ENCODE measurements at places on chromosomes 3 and 15.

DNA sequence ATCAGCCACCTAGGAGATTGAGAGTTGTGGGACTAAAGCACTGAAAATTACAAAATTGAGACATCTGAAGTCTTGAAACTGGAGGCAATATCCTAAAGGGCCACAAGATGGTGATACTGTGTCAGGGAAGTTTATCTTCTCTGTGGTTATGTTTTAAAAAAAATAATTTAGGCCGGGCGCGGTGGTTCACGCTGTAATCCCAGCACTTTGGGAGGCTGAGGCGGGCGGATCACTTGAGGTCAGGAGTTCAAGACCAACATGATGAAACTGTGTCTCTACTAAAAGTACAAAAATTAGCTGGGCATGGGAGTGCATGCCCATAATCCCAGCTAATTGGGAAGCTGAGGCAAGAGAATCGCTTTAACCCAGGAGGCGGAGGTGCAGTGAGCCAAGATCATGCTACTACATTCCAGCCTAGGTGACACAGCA lies 17.9 kb upstream of the NIT2 start:
- DNase-seq = no peak

- no peak for DNase-seq
These were observed 581.7 kb downstream of the DIPK2A start for GRCh38 chr3:144553301-144553700.

GRCh38 chr3:131020122-131020693 lies 6.4 kb downstream of the ASTE1 start:
- DNase-seq = no peak

DNA sequence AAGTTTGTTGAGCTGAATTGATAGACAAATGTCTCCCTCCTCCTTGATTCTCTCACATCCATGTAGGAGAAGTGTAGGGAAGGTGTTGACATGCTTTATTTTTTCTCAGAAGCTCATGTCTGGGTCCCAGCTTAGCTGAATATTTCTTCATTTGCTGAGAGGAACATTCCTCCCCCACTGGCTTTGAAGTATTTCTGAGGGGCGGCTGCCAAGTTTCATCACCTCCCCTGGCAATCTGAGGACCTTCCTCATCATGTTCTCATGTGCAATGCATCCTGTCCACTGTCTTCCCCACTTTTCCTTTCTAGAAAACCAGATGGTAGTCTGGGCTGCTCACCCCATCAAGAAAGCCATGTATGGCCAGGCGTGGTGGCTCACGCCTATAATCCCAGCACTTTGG lies 168.9 kb upstream of the RGMA start:
- DNase-seq = no peak

DNA sequence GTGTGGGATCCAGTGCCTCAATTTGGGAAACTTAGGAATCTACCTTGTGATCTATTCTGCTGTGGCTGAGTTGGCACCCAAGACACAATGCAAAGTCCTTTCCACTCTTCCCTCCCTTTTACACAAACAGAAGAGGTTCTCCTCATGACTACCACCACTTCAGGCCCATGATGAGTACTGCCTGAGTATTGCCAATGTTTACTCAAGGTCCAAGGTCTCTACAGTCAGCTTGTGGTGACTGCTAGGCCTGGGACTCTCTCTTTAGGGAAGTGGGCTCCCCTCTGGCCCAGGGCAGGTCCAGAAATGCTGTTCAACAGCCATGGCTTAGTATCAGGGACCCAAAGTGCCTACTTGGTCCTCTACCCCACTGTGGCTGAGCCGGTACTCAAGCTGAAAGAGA lies 56.8 kb upstream of the PEX5L start:
- DNase-seq = no peak

DNA sequence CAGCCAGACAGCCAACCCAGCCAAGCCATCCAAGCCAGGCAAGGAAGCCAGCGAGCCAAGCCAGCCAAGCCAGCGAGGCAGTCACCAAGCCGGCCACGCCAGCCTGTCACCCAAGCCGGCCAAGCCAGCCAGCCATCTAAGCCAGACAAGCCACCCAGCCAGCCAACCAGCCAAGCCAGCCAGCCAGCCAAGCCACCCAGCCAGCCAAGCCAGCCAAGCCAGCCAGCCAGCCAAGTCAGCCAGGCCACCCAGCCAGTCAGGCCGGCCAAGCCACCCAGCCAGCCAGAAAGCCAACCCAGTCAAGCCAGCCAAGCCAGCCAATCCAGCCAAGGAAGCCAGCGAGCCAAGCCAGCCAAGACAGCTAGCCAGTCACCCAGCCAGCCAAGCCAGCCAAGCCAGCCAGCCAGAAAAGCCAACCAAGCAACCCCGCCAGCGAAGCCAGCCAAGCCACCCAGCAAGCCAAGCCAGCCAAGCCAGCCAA lies 201.2 kb downstream of the GOLGA6L6 start:
- DNase-seq = peak; percentile 20

DNA sequence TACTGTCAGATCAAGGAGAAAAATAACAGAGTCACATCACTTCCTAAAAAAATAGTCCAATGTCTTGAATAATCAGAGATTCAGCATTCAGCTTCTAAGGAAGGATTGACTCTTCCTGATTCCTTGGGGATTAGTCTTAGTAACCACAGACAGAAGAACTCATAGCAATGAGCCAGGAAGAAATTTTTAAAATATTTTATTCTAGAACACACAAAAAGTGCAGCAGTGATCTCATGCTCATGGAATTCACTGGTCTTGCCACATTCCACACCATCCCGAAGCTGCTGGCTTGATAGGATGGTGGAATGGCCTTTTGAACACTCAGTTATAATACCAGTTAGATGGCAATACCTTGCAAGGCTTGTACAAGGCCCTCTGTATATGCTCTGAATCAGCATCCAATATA lies 43.0 kb upstream of the ABI3BP start:
- DNase-seq = no peak

DNA sequence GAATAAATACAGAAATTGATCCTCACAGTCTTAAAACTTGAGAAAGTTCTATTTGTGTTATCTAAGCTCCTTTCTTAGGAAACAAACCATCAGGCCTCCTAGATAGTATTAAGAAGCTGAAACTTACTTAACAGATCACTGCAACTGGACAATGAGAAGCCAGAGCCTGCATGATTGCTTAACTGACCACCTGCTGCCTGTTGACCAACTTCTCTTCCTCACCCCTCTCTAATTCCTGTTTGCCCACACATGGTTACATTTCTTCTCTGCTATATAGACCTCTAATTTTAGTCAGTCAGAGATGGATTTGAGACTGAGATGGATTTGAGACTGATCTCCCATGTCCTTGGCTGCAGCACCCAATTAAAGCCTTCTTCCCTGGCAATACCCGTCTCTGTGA lies 13.5 kb downstream of the CCPG1 start:
- DNase-seq = no peak

DNA sequence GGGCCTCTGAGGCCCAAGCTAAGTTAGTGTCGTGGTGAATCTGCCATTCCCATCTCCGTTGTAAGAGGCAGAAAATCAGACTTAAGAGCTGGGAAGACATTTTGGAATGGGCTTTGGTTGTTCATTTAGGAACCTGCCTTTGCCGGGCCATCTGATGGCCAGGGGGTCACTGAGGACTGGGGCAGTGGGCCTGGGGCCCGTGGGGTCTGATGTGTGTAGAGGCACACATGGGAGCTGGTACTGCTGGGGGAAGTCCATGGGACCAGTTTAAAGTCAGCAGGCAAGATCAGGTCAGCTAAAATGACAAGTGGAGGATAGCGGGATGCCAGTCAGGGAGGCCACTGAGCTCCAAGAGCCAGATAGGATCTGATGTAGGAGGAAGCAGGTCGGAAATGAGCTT lies 38.3 kb upstream of the RGMA start:
- no peak for DNase-seq

DNA sequence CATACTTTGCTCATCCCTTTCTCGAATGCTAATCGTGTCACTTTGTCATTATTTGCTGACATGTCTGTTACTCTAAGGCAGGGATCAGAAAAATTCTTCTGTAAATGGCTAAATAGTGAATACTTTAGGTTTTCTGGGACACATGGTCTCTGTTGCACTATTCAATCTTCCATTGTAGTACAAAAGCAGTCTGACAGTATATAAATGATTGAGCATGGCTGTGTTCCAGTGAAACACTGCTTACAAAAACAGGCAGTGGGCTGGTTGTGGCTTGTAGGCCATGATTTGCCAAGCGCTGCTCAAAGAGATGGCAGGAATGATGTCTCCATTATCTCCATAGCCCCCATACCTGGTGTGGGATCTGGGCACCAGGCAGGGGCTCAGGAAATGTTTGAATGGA lies 45.6 kb downstream of the TMEM266 start:
- DNase-seq = no peak

GRCh38 chr3:140830391-140830790 lies 111.2 kb upstream of the SLC25A36 start:
- DNase-seq = no peak

DNA sequence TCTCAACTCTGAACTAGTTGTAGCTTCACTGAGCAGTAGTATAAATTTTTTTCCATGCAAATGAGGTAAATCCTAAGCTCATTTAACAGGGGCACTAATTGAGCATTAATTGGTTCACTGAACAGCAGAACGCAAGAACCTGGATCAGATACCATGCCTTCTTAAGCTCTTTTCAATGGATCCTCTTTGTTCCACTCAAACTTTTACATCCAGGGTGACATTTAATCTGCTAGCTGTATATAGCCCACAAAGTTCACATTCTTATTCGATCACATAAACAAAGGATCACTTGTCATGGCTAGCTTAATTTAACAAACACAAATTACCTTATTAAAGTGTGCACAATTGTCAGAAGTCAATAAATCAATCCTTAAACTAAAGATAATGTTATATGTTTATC lies 281.6 kb downstream of the CNTN6 start:
- DNase-seq = no peak

DNA sequence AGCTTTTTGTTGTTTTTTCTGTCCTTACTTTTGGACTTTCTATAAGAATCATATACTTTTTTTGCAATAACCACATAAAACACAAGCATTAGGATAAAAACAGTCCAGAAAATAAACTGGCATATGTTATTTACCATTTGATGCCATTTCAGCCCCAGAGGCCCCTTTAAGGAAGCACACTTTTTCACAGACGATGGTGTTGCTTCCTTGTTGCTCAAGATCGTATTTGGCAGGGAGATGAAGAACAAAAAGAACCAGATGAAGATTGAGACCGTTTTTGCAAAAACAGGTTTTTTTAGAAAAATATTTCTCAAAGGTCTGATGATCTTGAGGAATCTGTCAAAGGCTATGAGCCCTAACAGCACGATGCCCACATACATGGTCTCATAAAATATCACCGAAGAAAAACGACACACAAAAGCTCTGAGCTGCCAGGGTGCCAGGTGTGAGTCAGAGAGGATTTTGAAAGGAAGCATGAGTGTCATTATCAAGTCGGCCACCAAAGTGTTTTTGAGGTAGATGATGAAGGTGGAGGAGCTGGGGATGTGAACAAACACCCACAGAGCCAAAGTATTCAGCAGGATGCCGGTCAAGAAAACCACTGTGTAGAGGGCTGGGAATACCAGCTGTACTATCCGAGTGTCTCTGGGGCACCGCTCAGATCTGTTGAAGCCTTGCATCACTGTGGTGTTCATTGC lies 902 bp downstream of the P2RY13 start:
- DNase-seq = no peak

- DNase-seq = peak; percentile 82
These were observed at the start of gene SCAMP5 for GRCh38 chr15:74995182-74995778. Gene SCAMP5, plus strand, starts transcription at chr15:74995563. Its CDS starts 16,277 bp downstream, at chr15:75011840.

GRCh38 chr15:57235873-57236272 lies 140.4 kb upstream of the CGNL1 start:
- DNase-seq = no peak

DNA sequence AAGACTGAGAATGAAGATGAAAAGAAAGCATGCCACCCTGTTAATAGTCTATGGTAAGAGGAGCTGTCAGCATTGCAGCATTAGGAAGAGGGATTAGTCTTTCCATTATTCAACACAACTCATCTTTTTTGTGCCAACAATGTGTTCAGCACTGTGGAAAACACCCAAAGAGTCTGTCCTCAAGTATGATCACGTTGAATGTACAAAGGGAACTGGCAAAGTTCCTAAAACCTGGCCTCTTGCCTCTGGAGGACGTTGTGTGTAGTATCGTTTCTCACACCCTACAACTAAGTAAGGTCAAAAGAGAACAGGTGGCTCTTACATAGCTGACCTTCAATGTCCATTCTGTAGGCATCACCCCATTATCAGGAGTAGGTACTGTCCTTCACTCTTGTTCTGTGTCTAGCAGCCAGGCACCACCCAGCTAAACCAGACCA lies 147.9 kb upstream of the THBS1 start:
- no peak for DNase-seq

GRCh38 chr3:72488738-72489035 lies 359.6 kb downstream of the SHQ1 start:
- no peak for DNase-seq

- no peak for DNase-seq
These were observed 218.4 kb downstream of the SOX2 start for GRCh38 chr3:181930105-181930504.

GRCh38 chr3:157275832-157276231 lies 115.9 kb upstream of the CCNL1 start:
- no peak for DNase-seq

- no peak for DNase-seq
These were observed 148.0 kb upstream of the OSTN start for GRCh38 chr3:191051037-191051436.

GRCh38 chr3:45748068-45748467 lies 48.3 kb downstream of the SLC6A20 start:
- DNase-seq = no peak

GRCh38 chr3:134326760-134327593 lies 47.3 kb downstream of the AMOTL2 start:
- no peak for DNase-seq

DNA sequence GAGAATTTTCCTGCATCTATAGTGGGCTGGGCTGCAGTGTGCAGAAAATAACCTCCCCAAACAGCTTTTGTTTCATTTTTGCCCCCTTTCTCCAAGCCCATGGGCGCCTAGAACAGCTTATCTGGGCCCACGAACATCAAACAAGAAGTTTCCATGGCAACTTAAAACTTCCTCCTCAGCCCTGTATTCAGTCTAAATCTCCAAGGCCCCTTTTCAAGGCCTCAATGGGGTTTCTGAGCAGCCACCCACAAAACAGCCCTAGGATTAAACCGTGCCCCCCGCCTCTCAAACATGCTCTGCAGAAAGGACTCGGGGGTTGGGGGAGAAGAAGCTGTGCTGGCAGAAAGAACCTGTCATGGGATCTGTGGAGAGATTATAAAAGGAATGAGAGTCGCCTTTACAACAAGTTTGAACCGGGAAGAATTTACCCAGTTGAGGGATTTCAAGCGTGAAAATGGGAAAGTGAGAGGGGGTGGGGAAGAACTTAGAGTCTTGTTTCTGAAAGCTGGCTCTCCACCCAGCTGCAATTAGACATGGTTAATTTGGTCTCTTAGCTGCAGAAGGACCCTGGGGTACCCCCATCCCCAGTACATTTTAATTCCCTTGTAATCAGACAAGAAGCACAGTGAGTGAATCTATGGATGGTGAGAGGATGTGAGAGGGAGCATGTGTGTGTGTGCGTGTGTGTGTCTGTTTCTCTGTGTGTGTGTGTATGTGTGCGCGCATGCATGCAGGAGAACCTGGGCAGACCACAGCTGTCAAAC lies 4.3 kb upstream of the FAM107A start:
- DNase-seq = no peak

GRCh38 chr3:33363113-33363800 lies 76.9 kb downstream of the UBP1 start:
- DNase-seq = no peak

Measured in T-helper 17 cell (primary cell).